ENCODE measurements at places on chromosomes 6 and 20. TPM values are rescaled to one million over a fixed set of nuclear protein-coding genes. Genes with fewer than 3 reads are reported as not detected.
A peak's percentile ranks its signal among the peaks of the same experiment; 100 is the strongest.

Gene VAPB
- 23.0 TPM for total RNA-seq

- peak; percentile 83 for DNase-seq
Observed at GRCh38 chr20:38222231-38222922, 38.2 kb downstream of the KIAA1755 start.

Gene DAAM2
- total RNA-seq, result not detected

DNA sequence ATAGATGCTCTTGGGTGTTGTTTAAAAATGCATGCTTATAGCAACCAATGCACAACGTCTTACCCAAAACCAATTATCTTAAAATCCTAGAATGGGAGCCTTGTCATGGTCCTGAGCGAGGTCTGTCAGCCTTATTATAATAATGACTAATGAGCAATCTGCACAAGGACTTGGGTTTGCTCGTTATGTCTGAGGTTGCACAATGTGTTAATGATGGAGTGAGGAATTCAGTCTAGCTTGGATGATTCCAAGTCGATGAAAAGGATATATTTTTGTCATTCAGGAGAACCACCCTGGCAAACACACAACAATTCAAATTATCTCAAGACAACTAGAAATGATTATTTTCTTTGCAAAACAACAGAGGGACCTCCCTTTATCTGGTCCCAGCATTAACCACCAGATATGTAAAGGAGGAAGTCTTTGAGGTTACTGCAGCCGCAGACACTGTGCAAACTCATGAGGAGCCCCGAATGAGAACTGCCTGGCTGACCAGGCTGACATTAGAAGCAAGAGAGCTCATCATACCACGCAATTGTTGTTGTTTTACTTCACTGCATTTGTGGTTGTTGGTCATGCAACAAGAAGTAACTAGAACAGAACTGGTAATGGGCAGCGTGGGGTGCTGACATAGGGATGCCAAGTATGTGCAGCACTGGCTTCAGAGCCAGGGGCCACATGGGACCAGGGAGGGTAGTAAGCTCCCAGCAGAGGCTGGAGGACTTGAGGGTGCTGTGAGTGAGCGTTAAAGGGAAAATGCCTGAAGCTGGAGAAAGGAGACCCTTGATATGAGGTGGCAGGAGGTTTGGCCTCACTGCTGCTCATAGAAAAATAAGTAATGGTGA lies 488.3 kb downstream of the CDH26 start:
- no peak for DNase-seq

Gene MUCL3
- not detected for total RNA-seq

- no peak for DNase-seq
Observed at GRCh38 chr6:113331021-113331420, 526.1 kb upstream of the MARCKS start.

Gene SYNE1
- 16.7 TPM for total RNA-seq

Gene CTCFL
- not detected for total RNA-seq

DNA sequence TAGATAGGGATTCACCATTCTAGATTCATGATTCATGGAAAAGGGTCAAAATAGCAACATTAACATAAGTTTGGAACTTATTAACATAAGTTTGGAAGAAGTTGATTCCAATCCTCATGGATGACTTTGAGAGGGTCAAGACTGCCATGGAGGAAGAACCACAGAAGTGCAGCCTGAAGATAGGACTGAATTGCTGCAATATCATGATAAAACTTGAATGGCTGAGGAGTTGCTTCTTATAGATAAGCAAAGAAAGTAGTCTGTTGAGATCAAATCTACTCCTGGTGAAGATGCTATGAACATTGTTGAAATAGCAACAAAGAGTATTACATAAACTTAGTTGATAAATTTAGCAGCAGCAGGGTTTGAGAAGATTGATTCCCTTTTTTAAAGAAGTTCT lies 62.2 kb downstream of the GMDS start:
- no peak for DNase-seq

Gene JAG1
- total RNA-seq, result 176 TPM

DNA sequence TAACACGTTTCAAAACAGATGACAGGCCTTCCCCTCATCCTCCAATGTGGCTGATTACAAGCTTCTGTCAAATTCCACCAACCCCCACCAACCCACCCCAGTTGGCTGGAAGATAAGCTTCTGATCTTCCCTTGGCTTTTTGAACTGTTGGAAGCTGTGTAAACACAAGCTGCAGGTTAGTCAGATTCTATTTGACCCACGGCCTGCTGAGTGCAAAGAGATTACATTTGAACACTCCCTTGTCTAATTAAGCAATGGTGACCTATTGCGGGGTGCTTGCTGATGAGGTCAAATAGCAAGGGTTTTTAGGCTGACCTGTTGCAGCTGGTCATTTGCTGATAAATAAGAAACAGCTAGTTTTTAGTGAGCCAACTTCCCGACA lies 379.7 kb downstream of the BMP2 start:
- no peak for DNase-seq

Gene TINAG
- not detected for total RNA-seq

DNA sequence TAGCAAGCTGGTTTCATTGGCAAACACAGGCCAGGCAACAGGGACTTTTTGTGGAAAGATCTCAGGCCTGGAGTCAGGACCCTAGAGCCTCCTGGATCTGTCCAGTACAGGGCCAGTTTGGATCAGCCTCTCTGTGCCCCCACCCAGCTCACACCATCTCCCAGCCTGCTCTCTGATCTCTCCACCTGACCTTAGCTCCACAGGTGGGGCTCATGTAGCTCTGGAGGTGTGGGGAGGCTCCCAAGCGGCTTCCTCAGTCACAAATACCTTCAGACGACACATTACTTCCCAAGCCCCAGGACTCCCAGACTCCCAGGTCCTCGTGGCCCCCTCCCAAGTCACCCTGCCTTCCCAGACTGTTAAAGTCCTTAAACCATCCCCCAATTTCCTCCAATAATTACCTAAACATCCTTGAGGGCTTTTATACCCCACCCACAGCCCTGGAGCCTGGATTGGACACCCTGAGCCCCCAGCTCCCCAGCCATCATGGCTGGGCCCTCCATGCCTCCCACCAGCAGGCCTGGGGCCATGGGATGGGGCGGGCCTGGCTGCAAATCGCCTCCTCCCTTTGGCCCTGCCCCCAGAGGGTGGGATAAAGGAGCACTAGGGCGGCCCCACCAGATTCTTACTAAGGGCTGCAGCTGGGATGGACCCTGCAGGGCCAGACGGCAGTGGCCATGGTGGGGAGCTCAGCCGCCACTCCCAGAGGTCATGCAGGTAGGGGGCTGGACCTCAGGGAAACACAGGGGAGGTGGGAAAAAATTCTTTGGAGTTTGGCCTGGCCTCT lies 15.9 kb upstream of the FANCE start:
- no peak for DNase-seq

DNA sequence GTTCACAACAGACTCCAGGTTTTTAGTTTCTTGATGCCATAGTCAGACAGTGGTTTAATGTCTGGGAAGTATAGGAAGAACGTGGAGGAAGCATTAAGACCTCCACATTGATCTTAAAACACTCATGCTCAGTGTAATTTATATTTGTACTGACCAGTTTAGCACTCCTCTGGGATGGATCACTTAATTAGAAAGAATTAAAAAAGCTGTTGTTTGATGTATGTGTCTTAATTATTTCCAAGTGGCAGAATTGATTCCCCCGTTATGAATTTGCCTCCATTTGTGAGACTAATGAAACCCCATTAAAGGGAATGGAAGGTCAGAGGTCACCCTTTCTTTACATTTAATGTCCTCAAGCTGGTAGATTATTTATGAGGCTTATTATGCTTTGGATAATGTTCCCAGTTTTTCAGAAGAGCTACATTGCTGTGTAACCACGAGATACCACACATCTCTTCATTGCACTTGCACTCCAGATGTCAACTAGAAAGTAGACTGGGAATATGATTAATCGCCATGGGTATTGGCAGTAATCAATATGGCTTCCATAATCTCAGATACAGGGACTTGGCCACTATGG lies 270.0 kb upstream of the JAG1 start:
- DNase-seq, result no peak

- DNase-seq, result no peak
Observed at GRCh38 chr6:145406783-145407182, 328.5 kb downstream of the EPM2A start.

GRCh38 chr6:97947841-97948240 lies 664.8 kb upstream of the MMS22L start:
- peak; percentile 95 for DNase-seq

Data from PC-3 (cell line).